ENCODE measurements at places on chromosomes 2 and 18.

DNA sequence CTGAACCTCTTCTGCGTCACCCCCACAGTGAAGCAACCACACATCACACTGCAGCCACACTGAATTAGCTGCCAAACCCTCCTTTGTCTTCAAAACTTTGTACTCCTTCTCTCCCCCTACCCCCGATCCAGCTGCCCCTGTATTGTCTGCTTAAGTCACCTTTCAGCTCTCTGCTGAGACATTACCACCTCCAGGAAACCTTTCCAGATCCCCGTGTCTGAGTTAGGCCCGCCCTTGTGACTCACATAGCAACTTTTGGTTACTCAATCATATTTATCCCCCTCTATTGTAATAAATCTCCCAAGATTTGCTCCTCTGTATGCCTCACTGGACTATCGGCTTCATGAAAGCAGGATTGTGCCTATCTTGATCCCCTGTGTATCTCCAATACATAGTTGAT, 82.8 kb upstream of the CDCA7 start:
- DNase-seq: no peak

DNA sequence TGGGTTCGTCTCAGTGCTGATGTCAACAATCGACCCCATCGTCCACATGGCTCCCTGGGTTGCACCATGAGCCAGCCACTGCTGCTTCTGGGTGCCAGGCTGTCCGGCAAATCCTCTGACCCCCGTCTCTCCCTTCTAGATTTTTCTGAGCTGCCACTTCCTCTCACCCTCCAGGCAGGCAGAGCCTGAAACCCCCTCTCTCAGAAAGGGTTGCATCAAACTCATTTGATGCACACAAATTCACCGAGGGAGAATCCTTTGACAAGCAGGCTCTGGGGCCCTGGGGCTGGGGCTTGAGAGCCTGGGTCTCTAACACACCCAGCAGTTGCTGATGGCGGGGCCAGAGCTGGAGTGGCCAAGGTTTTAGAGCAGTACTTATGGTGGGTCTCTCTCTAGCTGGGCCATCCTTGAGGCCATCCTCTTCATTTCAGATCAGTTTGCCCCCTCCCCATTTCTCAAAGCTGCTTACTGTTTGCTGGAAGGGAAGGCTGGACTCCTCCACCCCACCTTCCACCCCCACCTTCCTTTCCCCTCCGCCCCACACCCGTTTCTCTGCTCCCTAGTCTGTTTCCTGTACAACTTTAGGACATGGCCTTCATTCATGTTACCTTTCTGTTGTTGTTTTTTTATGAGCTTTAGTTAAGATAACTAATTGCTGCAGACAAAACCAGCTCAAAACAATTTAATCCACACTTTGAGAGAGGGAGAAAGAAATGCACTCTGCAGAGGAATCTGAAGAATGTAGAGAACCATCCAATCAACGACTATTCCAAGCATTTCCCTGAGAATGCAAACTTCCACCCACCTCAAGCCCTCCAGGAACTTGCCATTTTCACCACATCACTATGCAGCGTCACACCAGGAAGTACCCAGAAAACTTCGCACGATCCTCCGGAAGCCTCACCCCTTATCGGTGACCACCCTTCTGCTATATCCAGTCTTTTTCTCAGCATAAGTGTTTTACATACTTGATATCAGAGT, 69.5 kb downstream of the ARL4C start:
- no peak for DNase-seq

DNA sequence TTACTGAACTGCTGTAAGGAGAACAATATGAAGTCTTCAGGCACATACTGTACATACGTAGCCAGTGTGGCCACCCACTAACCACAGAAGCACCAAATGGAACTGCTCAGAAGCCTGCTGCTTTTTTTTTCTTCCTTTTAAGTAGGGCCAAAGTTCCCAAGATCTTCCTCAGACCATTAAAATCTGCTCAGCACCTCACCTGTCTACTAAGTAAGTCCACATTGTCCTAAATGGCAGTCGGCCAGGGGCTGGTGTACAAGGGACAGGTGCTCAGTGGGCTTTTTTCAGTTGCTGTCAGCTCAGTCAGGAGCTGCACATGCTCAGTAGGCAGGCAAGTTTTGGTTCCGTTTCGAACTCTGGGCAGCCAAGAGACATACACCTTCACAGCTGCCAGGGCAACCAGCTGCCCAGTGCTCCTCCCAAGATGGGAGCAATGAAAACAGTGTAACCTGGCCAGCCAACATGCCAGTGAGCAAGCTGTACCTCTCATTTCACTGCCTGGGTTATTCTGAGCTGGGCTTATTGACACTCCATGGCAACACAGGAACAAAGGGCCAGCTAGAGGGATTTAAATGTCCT, 86.1 kb downstream of the ACVR1 start:
- no peak for DNase-seq

- DNase-seq: no peak
Measured at GRCh38 chr2:29070526-29070925, 3.8 kb downstream of the PCARE start.

- DNase-seq: no peak
Measured at GRCh38 chr2:16656784-16657391, 8.7 kb downstream of the CYRIA start.

DNA sequence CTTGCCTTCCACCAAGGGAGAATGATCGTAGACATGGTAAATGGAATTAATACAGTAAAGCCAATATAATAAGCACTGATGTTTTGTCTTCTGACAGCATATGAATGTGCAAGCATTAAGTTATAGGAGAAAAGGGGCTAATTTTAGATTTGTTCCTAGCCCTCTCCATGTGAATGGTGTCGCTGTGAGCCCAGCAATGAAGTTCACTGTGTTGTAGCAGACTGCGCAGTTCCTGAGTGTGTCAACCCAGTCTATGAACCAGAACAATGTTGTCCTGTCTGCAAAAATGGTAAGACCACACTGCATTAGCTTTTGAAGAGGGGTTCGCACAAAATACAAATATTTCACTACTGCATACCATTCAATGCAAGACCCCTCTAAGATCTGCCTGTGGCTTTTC, 25.6 kb downstream of the VWC2L start:
- no peak for DNase-seq

GRCh38 chr2:34107811-34108210, 508.7 kb upstream of the FAM98A start:
- no peak for DNase-seq

GRCh38 chr18:58862851-58863538, 1.7 kb upstream of the ZNF532 start:
- peak; percentile 47 for DNase-seq

- no peak for DNase-seq
Measured at GRCh38 chr2:216827073-216827720, 32.7 kb downstream of the TNP1 start.

DNA sequence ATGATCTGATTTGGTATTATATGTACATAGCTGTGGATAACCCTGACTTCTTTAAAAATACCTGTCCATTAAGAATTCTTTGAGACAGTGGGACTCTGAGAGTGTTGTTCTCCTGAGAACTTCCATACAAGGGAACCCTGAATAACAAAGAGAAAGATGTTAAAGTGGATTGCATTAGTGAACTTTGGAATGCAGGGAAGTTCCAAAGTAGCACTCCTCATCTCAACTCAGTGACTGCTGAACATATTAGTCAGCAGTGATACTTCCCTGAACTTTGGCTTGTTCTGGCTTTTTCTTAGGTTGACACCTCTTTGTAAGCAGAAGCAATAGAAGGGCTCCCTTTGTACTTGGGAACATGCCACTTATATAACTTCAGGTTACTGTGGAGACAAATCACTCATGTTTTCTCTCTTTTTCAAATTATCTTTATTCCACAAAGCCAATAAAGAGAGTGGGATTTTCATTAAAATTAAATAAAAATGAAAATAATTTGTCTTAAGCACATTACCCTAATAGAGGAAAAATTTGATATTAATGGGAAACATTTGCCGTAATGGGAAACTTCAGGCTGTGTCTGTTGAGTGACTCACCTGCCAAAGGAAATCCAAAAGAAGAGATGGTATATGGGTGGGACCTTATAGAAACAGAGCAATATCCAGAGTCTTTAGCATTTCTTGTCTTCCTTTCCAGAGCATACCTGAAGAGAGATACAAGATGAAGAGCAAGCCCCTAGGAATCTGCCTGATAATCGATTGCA, 33.3 kb downstream of the CFLAR start:
- no peak for DNase-seq

- DNase-seq: no peak
Measured at GRCh38 chr2:134244086-134244485, 9.8 kb upstream of the MGAT5 start.

- no peak for DNase-seq
Measured at GRCh38 chr2:128748835-128749605, 430.4 kb upstream of the HS6ST1 start.

DNA sequence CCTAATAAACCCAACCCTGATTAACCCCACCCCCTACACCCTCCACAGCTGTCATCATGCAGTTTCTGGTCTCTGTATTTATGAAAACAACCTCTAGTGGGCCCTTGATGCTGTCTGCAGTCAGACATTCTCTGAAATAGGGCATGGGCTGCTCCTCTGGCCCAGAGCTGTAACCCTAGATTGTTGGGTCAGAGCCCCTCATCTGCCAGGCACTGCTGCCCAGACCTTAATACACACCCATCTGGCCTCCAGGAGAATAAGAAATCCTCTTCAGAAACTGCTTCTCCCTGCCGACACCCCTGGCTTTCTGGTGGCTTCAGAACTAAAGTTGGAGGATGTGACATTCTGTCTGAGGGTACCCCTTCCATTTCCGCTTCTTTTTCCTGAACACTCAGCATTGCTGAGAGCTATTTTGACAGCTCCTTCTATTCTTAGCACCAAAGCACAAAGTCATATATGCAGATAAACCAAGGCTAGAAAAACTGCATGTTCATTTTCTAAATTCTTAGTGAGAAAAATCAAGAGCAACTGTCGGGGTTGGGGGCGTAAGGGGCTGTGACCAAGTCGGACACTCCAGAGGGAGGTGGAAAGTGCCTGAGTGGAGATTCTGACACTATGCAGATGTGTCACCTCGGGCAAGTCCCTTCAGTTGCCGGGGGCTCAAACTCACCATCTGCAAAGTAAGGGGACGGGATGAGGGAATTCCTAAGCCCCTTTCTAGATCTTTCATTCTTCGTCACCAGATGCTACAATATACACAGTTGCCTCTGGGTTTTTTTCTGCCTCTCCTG, 28.7 kb downstream of the SRSF7 start:
- DNase-seq: peak; percentile 53

GRCh38 chr2:168456521-168457189, 583 bp downstream of the CERS6 start:
- no peak for DNase-seq

DNA sequence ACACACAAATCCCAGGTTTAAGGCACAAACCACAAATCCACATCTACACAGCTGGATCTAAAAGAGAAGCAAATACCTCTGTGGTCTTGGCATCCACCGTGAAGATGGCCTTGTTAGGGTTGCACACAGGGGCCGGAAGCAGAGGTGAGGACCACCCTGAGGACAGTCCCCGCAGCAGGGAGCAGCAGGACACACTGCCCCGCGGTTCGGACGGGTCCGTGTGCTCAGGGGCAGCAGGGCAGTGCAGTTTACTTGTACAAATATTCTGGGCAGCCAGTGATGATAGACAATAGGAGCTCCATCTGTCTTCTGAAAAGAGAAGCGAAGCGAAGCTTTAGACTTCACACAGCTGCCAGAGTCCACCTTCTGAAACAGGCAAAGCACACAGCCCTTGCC, 8.8 kb downstream of the PASK start:
- DNase-seq: no peak

- DNase-seq: no peak
Measured at GRCh38 chr2:175837046-175837445, 165.0 kb downstream of the LNPK start.

GRCh38 chr2:203347375-203347774, 19.2 kb downstream of the ABI2 start:
- DNase-seq: no peak

GRCh38 chr18:14941256-14941655, 193.3 kb downstream of the ANKRD30B start:
- no peak for DNase-seq

- DNase-seq: no peak
Measured at GRCh38 chr2:26657265-26657664, 16.1 kb upstream of the CIB4 start.

- DNase-seq: no peak
Measured at GRCh38 chr2:210046851-210047500, 44.5 kb downstream of the RPE start.

DNA sequence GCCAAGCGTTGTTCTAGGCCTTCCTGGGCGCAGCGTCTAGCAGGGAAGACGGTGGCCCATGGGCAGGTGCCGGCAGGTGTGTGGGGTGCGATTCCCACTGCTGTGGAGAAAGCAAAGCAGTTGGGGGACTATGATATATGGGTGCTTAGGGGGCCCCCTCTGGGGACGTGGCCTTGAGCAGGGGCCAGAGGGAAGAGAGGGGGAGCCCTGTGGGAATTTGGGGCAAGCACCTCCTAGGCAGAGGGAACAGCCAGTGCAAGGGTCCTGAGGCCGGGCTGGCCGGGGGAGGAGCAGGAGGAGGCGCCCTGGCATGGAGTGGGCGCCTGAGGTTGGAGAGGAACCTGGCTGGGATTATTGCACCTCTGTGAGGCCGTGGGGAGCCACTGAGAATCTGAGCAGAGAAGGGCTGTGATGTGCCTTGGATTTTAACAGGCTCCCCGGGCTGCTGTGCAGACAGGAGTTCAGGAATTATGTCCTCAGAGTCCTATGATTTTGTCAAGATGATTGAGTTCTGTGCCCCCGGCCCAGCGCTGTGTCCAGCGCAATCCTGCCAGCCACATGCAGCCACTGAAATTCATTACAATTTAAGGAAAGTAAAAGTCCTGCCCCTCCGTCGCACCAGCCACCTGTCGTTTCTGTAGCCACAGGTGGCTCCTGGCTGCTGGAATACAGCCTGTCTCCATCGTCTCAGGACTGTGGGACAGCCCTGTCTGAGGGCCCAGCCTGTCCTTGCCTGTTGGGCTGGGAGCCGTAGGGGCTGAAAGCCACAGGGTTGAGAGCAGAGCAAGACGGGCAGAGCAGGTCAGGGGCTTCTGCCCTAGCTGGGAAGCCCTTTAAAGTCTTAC, 9.1 kb upstream of the KLHL30 start:
- DNase-seq: no peak

DNA sequence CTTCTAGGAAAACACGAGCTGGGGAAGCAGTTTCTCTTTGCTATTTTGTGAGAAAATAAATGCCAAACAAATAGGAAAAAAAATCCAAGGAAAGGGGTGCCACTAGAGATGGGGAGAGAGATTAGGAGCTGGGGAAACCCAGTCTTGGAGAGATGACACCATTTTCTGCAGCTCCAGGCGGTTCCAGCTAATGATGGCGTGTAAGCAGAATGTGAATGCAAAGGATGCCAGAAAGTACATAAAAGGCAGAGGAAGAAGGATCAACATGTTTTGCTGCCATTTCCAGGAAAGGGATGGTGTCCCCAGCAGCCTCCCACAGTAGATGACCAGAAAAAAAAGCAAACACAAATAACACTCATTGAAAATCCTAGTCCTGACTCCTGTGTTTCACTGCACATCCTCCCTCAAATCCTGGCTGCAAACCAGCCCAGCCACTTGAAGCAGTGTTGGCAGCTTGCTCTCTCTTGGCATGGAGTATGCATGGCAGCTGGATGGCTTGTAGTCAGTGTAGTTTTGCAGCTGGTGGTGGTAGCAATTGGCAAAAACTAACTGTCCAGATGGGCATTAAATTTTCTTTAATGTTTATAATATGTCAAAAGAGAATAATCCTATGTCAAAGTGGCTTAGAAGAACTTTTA, 93.6 kb downstream of the FTCDNL1 start:
- no peak for DNase-seq

GRCh38 chr2:159152128-159152778, 134.2 kb downstream of the WDSUB1 start:
- DNase-seq: no peak
